Fibroblast of skin of back (primary cell): ENCODE measurements at places on chromosomes 11 and 22.

DNA sequence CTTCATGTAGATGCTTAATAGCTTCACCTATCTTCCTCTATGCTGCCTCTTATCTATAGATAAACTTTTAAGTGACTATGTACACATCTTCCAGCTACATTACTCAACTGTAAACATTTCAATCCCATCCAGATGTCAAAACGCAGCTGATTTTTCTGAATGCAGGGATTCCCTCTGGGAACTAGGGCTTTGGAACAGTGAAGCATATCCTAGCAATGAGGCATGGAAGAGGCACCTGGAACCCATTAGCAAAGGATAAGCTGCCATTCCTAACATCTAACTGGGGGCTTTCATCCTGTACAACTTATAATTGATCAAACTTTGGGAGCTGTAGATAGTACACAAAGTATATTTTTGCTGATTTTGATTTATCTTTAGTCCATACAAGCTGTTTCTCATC is 40.8 kb upstream of the OPCML start:
- DNase-seq, result no peak

- DNase-seq, result no peak
These were observed 22.4 kb downstream of the MB start for GRCh38 chr22:35594686-35595085.

GRCh38 chr22:19118329-19118880 is 3.8 kb downstream of the DGCR2 start:
- no peak for DNase-seq

GRCh38 chr22:26956371-26956770 is 299.0 kb downstream of the MIAT start:
- no peak for DNase-seq

GRCh38 chr11:6667733-6668374 is 12.2 kb upstream of the DCHS1 start:
- peak; percentile 51 for DNase-seq

GRCh38 chr22:40526960-40527359 is 109.6 kb downstream of the MRTFA start:
- no peak for DNase-seq

- no peak for DNase-seq
These were observed 5.0 kb downstream of the HEPACAM start for GRCh38 chr11:124930799-124931198.

DNA sequence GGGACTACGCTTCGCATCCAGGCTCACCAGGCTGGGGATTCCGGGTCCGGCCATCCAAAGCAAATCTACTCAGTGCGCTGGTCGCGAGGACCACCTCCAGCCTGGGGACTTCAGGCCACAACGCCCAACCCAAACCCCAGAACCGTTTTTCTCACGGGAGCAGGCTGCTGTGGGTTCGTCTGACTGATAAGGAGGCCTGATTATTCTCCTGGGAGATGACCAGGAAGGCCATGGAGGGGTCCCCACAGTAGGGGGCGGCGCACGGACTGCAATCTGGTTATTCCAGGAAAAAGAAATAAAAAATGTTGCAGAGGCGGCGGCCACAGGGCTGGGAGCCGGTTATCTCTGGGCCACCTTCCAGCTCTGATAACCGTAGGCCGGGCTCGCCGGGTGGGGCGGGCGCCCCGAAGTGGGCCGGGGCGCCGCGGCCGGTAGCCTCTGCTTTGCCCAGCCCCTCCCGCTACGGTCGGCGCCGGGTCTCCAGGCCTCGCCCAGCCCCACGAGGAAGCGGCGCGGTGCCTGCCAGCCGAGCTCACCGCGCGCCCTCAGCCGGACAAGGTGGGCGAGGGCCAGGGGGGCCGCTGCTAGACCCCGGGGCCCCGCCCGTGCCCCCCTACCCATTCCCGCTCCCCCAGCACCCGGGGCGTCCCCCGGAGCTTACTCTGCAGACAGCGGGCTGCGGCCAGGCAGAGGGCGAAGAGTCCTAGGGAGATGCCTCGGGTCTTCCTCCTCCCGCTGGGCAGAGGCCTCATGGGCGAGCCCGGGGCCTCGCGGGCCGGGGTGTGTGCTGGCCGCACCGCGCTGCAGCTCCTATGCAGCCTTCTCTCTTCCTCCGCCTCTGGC is 446 bp downstream of the VSTM5 start:
- peak; percentile 33 for DNase-seq

DNA sequence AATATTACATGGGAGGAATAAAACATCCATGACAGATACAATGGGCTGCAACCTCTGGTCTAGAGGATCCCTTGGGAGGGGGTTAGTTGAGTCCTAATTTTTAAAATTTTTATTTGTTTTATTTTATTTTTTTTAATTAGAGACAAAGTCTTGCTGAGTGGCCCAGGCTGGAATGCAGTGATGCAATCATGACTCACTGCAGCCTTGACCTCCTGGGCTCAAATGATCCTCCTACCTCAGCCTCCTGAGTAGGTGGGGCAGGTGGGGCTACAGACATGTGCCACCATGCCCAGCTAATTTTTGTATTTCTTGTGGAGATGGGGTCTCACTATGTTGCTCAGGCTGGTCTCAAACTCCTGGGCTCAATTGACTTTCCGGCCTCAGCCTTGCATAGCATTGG is 43.1 kb downstream of the FDX1 start:
- peak; percentile 39 for DNase-seq

DNA sequence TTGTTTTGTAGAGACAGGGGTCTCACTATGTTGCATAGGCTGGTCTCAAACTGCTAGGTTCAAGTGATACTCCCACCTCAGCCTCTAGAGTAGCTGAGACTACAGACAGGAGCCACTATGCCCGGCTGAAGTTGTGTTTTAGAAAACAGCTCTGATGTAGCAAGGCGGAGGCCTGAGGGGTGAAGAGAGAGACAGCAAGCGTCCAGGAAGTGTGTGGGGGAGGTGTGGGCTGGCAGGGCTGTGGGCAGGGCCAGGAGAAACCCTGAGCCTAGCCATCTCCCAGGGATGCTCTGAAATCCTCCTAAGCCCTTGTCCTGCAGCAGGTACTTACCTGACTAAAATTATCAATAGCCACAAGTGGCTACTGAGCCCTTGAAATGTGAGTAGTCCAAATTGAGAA is 16.1 kb upstream of the RPS3 start:
- no peak for DNase-seq

DNA sequence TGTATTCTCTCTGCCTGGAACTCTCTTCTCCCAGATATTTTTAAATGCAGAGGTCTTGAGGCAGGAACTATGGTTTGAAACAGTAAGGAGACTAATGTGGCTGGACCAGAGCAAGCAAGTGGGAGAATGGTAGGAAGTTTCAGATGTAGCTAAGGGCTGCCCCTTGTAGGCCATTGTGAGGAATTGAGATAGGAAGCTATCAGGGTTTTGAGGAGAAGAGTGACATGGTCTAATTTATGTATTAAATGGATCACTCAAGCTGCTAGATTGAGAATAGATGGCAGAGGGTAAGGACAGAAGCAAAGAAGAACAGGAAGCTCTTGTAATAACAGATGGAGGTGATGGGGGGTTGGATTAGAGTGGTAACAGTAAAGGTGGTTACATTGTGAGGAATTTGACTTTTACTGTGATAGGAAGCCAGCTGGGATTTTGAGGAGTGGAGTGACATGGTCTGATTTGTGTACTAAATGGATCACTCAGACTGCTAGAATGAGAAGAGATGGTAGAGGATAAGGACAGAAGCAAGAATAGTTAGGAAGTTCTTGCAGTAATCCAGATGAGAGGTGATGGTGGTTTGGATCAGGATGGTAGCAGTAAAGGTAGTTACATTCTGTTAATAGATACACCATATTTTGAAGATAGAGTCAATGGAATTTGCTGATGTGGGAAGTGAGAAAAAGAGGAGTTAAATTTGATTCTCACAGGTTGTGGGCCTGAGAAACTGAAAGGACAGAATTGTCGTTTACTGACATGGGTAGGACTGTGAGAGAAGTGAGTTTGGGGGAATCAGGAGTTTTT is 63.0 kb downstream of the HIPK3 start:
- no peak for DNase-seq

- no peak for DNase-seq
These were observed 8.3 kb downstream of the IGF2 start for GRCh38 chr11:2130881-2131352.

GRCh38 chr22:30891781-30892180 is 76.8 kb downstream of the MORC2 start:
- no peak for DNase-seq

- peak; percentile 45 for DNase-seq
These were observed 68.2 kb downstream of the USP35 start for GRCh38 chr11:78256962-78257361.

GRCh38 chr11:111698852-111699559 is 67.2 kb downstream of the PPP2R1B start:
- no peak for DNase-seq

- DNase-seq, result no peak
These were observed 21.8 kb upstream of the RNASEH2C start for GRCh38 chr11:65742353-65742752.

- no peak for DNase-seq
These were observed 579 bp upstream of the CABP7 start for GRCh38 chr22:29718949-29719898.

DNA sequence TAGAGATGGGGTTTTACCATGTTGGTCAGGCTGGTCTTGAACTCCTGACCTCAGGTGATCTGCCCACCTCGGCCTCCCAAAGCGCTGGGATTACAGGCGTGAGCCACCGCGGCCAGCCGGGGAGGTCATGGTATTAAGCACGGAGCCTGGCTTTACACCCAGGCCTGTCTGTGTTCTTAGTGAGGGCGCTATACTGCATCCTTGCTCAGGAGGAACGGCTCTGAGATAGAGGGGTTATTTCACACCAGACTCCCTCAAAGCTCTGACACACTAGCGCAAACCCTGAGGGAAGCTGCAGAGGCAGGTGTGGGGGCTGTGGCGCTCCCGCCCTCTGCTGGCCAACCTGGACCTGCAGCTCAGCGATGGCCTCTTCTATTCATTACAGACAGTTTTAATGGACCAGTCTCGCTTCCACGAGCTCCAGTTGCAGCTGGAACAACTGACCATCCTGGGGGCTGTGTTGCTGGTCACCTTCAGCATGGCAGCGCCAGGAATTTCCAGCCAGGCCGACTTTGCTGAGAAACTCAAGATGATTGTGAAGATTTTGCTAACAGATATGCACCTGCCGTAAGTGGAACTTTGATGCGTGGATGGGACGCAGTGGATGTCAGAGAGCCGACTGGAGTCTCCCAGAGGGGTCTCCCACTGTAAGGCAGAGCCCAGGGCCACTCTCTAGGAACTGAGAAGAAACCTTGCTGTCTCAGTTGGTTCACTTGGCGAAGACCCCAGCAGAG is 26.2 kb downstream of the TCP11L1 start:
- DNase-seq, result peak; percentile 54

DNA sequence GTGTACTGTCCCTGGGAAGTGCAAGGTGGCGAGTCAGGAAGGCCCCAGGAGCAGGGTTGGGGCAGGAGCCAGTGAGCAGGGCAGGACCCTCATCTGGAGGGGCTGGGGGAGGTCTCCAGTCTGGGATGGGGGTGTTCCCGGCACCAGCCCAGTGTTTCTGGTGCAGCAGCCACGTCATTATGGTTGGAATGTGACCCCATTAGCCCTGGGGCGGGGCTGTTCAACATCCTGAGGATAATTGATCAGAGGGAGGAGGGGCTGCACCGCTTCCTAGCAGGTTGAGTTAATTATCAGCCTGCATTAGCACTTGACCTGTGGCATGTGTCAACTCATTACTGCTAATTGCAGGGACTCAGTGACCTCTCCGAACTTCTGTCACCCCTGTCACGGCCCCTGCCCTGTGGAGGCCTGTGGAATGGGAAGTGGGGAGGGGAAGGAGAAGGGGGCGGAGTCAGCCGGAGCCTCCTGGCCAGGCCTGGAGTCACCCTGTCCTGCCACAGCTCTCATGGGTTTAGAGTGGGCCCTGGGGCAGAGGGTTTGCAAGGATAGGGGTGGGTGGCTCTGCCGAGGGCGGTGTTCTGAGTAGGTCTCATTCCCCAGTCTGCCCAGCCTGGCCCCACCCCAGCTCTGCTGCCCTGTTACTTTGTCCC is 52.8 kb upstream of the CCDC188 start:
- DNase-seq, result peak; percentile 28

- no peak for DNase-seq
These were observed 15.5 kb downstream of the RELT start for GRCh38 chr11:73391665-73392064.

DNA sequence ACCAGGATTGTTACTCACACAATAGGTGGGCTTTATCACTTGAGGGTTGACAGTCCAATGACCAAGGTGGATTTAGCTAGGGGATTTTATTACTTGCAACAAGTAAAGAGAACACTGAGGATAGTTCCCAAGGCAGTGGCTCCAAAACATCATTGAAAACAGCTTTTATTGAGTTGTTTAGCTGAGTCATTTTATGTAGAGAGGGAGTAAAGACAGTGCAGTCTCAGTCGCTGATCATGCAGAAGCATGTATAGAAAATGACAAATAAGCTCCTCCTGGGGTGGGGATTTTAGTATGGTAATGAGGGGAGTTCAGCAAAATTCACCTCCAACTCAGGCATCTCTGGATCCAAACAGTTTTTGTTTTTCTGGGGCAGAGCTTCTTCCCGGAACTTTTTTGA is 163.0 kb upstream of the CCDC179 start:
- no peak for DNase-seq

DNA sequence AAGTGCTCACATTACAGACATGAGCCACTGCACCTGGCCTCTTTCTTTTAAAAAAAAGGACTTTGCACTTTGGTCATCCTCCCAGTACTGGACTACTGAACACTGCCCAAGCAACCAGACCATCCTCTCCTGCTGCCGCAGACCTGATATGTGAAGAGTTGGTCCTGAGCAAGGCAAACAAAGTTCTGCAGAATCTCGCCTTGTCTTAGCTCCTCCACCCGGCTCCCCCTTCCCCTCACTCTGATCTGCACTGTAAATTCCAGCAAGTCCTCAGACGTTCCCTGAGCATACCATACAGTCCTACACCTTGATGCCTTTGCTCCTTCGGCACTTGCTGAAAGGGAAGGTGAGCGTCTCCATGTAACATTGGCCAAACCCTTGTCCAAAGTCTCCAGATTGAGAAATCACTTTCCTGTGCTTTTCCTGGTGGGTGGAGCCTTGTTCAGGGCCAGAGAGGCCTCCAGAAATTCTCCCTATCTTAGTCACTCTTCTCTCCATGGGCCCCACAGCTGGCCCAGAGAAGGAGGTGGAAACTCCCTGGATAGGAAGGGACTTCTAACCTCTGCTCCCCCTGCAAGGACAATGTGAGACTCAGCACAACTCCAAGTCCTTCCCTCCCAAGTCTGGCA is 47.0 kb upstream of the TIMP3 start:
- DNase-seq, result peak; percentile 60

DNA sequence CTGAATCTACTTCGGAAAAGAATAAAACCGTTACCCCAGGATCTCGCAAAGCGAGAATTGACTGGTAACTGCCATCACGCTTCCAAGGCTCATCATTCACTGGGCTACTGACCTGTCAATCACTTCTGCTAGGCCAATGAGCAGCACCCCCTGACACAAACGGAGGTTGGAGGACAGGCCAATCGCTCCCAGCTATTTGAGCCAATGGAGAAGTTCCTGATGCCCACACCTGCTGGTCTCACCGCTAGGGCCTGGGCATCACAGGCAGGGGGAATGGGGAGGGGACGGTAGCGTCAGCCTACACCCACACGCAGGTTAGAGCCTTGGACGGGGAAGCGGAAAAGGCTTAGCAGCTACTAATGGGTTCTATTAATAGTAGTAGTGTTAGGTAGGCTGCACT is 56.7 kb upstream of the CHST1 start:
- DNase-seq, result no peak
